ENCODE measurements at places on chromosomes 1 and 21. TPM values are rescaled to one million over a fixed set of nuclear protein-coding genes. Genes with fewer than 3 reads are reported as not detected.

Gene SPATA21
- not detected for total RNA-seq

Gene LMOD1
- 21.3 TPM for total RNA-seq

Gene SLC1A7
- total RNA-seq: 0.85 TPM

Gene OR2T2
- total RNA-seq: not detected

Gene GREM2
- not detected for total RNA-seq

Gene ITLN1
- 389 TPM for total RNA-seq

Gene NPHS2
- not detected for total RNA-seq

Gene COA6
- 37.8 TPM for total RNA-seq

Gene SPRR4
- not detected for total RNA-seq

Gene ST6GALNAC3
- 13.3 TPM for total RNA-seq

Gene RCAN3
- total RNA-seq: 5.8 TPM

Gene NR1I3
- not detected for total RNA-seq

Gene SYCP1
- 0.10 TPM for total RNA-seq

Gene ELF3
- total RNA-seq: 8.5 TPM

Gene IKBKE
- 0.94 TPM for total RNA-seq

Gene NBPF10
- total RNA-seq: 1.2 TPM

Gene MAB21L3
- 0.12 TPM for total RNA-seq

Gene ACOT11
- 23.3 TPM for total RNA-seq

Gene AJAP1
- total RNA-seq: 0.10 TPM

Gene SELL
- total RNA-seq: 4.7 TPM

Gene CIART
- total RNA-seq: 9.8 TPM

Gene LRRN2
- total RNA-seq: 6.4 TPM

Gene C1orf87
- not detected for total RNA-seq

Gene MRPS6
- total RNA-seq: 67.2 TPM

Gene HHAT
- total RNA-seq: 2.5 TPM

Gene PTPRF
- 37.4 TPM for total RNA-seq

Gene SDCCAG8
- total RNA-seq: 22.5 TPM

Gene SCAMP3
- total RNA-seq: 66.4 TPM

Gene LIPI
- total RNA-seq: not detected

Gene CLCA1
- not detected for total RNA-seq

Gene HEYL
- 40.0 TPM for total RNA-seq

Gene TAS1R1
- total RNA-seq: not detected

Gene CHI3L2
- 36.8 TPM for total RNA-seq

Gene RUNX3
- total RNA-seq: 2.4 TPM

Gene SH2D2A
- 1.1 TPM for total RNA-seq

Data from left cardiac atrium (tissue), 4 donors.